Spleen (tissue), 13 donors: ENCODE measurements at places on chromosomes 4 and X.

GRCh38 chrX:100625985-100626491 lies 10.6 kb downstream of the TSPAN6 start:
- no peak for DNase-seq

GRCh38 chr4:42159271-42160001 lies 7.0 kb upstream of the BEND4 start:
- no peak for DNase-seq

GRCh38 chr4:56200275-56200674 lies 187.0 kb downstream of the AASDH start:
- no peak for DNase-seq

DNA sequence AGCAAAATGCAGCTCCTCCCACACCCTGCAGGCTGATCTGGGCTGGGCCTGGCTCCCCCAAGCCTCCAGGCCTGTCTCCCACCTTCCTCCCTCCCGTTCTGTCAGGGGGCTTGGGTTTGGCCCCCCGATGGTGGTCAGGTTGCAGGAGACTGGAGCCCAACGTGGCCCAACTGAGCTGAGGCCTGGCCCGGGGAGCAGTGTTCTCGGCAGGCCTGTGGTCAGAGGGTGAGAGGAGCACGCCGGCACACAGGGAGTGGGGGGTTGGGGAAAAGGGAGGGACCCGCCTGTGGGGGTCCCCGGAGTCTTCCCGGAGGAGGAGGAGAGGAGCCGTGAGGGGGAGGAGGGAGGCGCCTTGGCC lies 43.2 kb upstream of the NKX1-1 start:
- no peak for DNase-seq

DNA sequence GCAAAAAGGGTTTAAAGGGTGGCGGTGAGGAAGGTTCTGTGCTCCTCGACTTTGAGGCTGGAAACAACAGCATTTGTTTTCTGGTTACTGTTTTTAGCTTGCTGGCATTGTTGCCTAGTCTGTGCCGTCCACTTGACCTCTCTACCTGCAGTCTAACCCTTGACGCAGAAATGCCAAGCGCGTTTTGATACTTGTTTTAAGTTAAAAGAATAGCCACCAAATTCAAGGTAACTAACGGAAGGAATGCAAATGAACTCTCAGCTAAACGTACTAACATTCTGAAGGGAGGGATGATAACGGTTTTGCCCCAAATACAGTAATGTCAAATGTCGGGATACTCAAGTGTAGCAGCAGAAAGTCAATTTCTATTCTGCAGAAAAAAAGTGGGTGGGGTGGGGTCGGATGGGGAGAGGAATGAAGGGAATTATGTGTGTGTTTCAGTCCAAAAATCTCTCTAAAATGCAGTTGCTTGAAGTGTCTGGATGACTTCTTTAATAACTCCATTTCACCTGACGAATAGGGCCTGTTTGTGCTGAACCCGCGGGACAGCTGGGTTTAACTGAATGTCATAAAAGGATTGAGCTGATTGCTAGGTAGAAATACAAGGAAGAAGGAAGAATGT lies 3.4 kb upstream of the NKX6-1 start:
- DNase-seq = no peak

- no peak for DNase-seq
Observed at GRCh38 chrX:133850399-133850798, 135.0 kb downstream of the GPC3 start.

DNA sequence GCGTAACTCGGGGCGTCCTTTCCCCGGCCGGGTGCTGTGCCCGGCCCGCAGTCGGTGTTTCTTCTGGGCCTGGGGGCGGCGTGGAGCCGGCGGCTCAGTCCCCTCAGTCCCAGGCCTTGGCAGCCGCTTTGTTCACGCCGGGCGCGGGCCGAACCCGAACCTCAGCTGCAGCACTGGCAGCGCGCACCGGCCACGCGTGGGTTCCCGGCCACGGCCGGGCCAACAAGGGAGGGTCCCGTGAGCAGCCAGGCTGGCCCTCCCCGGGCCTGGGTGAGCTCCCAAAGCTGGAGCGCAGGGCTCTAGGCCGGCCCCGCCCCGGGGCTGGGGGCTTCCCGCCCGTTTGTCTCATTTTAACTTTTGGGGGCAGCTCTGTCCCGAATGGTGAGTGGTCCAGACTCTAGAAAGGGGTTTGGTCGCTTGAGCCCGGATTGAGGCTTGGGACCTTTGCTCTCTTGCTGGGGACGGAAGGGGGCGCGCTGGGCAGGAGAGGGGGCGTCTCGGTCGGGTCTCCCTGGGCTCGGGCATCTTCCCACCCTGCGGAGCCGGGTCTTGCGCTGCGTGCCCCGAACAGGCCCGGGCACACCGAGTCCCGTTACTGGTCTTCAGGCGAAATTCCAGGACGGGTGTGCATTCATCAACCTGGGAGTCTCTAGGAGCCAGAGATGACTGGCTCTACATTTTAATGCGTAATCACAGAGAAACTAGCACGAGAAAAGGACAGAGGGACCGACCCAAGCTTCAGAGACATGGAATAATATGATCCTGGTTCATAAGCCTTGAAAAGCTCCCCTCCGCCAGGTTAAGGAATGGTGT lies 177.1 kb downstream of the CBR4 start:
- DNase-seq = peak; percentile 76

GRCh38 chrX:130746709-130747342 lies 156.2 kb downstream of the ENOX2 start:
- no peak for DNase-seq
